Epithelial cell of prostate (primary cell): ENCODE measurements at places on chromosomes 5 and 9.

DNA sequence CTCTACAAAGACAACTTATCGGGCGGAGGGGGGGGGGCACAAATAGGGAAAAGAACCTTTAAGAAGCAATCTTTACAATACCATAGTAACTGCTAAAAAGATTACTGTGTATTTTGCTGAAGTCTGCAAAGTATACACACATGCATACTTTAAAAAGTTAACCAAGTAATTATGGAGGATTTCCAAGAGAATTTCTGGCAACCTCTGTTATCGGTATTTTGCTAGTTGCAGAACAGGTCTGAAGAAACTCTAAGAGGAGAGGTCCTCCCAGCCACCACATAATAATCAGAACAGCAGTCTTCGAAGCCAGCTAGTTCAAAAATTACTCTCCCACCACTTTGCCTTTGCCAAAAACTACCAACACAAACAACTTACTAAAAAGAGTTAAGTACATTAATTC, 56.1 kb downstream of the UBAP2 start:
- no peak for DNase-seq

GRCh38 chr9:37156205-37156604, 35.8 kb downstream of the ZCCHC7 start:
- no peak for DNase-seq

- DNase-seq: no peak
Observed at GRCh38 chr9:135814421-135815095, 92.8 kb downstream of the CAMSAP1 start.

- no peak for DNase-seq
Observed at GRCh38 chr5:53110156-53110555, 599 bp upstream of the MOCS2 start.

DNA sequence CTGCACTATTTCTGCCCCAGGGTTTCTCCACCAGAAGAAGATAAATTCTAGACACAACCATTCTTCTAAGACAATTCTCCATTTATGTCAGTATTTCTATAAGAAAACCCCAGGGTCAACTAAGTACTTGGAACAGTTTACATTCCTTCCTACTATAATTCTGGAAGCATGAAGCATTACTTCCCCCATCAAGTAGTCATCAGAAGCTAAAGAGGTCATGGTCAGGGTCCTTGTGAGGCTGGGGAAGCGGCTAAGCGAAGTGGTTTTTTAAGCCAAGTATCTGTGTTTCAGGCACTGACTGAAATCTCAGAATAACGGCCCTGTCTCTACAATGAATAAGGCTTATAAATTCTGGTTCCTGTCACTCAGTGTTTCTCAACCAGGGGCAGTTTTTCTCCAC, 197.8 kb downstream of the GLIS3 start:
- DNase-seq: no peak

- DNase-seq: no peak
Observed at GRCh38 chr9:91117959-91118703, 243.6 kb downstream of the AUH start.

DNA sequence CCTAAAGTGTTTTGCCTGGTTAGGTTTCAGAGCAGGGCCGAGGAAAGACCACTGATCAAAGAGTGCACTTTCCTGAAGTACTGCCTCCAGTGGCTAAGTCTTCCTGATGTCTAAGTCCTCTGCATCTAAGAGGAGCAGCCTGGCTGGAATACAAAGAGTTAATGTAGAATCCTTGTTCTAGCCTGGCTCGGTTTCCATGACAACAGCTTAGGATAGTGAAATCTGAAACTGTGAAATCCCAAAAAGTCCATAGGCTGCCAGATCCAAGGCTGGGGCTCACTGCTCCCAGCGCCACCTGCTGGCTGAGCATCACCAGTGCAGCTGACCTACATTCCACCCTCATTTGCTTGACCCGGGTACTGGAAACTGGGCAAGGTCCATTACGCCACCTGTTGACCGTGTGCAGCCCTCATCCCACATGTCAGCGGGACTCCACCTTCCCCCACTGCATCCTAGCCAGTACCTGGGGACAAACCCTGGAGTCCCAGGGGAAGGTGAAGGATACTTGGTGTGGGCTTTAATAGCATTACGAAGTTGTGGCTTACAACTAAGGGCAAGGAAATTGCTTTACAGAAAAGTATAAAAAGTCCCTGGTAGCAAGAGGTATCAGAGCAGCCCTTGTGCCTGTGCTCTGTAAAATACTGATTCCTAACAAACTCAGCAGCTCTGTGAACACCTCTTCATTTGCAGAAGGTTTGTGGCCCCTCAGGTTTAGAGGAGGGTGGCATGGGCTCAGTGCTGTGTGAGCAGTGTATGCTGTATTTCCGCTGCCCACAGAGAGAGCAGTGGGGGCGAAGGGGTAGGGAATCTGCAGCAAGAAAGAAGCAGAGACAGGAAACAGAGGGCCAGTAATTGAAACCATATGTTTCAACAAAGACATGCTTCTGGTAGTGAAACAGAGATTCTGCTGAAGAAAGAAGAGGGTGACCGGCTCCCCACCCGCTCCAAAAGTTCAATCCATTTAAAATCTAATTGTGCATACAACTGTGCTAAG, 36.0 kb downstream of the PCDHGC5 start:
- no peak for DNase-seq

- DNase-seq: peak; percentile 33
Observed at GRCh38 chr5:59517926-59518585, 375.5 kb downstream of the PDE4D start.

DNA sequence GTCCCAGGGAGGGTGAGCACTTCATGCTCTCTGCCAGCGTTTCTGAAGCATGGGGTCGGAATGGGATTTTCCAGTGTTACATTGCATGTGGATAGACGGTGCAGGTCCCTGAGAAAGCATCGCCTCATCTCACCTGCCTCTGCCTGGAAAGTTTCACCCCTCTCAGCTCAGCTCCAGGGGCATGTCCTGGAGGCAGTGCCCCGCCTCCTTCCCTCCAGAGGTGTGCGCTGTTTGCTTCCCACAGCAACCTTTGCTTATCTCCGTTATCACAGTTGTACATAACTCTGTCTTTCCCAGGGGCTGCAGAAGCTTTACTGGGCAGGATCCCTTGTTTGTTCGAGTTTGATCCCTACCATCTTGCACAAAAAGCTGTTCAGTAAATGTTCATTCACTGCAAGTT, 10.7 kb upstream of the CREBRF start:
- DNase-seq: no peak

- DNase-seq: no peak
Observed at GRCh38 chr9:89675058-89675742, 70.4 kb downstream of the GADD45G start.

GRCh38 chr5:56637321-56637920, 177.9 kb upstream of the MAP3K1 start:
- DNase-seq: no peak
